ENCODE measurements at places on chromosomes 13 and 19.

GRCh38 chr13:37340901-37341670, 235.6 kb upstream of the CSNK1A1L start:
- no peak for DNase-seq

GRCh38 chr13:24822640-24823039, 58.7 kb downstream of the RNF17 start:
- no peak for DNase-seq

GRCh38 chr13:64723724-64724123, 2506.4 kb downstream of the PCDH9 start:
- DNase-seq = no peak

- DNase-seq = no peak
These were observed 32.5 kb downstream of the ZNF566 start for GRCh38 chr19:36456831-36457230.

- no peak for DNase-seq
These were observed 150.3 kb downstream of the KATNAL1 start for GRCh38 chr13:30156826-30157615.

- no peak for DNase-seq
These were observed 96.9 kb downstream of the TBC1D4 start for GRCh38 chr13:75384879-75385707.

- no peak for DNase-seq
These were observed 764 bp downstream of the ZNF626 start for GRCh38 chr19:20660473-20661140.

DNA sequence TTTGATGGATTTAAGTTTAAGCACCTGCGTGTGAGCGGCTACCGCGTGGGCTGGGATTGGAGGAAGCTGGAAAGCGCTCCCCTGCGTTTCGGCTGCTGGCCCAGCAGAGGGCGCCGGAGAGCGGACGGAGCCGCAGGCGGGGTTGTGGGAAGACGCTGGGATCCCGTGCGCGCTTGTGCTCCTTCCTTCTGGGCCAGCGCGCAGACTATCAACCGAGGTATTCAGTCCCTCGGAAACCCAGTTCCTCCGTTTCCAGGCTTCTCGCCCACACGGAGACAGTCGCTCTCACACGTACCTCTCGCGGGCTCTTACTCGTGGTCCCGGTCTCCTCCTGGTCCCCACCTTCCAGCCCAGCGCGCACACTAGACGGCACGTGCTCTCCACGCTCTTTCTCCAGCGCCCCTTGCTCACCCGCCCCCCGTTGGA, 28.8 kb downstream of the EPN1 start:
- DNase-seq = no peak

GRCh38 chr13:45779901-45780300, 71.7 kb downstream of the SIAH3 start:
- DNase-seq = no peak

DNA sequence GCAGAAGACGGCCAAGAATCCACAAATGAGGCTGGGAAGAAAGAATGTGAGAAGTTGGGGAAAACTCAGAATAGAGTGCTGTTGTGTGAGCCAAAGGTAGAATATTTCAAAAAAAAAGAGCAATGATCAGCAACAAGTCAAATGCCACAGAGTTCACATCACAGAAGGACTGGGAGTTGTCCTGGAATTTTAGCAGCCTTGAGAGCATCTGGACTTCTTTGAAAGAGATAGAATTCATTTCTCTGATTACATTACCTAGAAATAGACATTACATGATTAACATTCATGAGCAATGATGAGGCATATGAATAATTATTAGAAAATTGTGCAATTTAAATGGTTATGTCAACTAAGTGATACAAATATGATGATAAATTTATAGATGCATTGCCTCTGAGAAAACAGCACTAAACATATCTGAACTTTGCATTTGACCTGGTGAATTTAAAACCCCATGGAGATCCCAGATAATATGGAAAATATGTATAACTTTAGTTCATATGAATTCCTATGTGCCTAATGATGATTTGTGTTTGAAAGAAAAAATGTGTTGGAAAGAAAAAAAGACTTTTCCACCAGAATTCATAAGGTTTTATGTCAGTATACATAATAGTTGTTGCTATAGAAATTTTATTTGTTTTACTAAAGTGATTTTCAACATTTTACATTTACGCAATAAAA, 186.2 kb downstream of the POSTN start:
- DNase-seq = no peak

- DNase-seq = no peak
These were observed 24.5 kb upstream of the ZNF83 start for GRCh38 chr19:52662631-52663030.

DNA sequence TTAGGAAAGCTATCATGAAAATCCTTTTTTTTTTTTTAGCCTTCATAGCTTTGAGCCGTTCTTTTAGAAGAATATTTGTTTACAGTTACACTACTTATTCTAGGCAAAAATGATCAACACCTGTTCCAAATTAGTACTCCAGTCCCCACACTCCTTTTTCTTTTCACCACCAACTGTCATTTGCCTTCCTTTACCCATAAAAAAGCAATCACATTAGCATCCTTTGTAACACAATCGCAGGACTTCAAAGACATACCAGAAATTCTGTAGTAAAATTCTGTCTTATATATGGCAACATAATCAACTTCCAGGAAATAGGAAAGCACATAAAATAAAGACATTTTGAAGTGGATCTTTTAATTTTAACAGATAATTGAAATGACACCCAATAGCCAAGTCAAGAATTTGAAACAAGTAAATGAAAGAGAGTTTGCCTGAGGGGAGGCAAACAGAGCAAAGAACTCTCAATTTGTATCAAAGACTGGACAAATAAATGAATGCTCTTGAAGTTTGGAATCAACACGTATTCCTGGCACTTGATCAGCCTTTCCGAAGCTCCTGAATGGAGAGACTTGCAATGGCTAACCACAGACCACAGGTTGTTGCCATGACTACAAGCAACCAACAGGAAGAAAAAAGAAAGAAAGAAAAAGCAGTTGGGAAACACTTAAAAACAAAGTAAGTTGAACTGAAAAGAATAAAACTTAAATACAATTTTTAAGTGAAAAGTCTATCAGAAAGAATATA, 206.8 kb downstream of the PCDH9 start:
- DNase-seq = no peak

DNA sequence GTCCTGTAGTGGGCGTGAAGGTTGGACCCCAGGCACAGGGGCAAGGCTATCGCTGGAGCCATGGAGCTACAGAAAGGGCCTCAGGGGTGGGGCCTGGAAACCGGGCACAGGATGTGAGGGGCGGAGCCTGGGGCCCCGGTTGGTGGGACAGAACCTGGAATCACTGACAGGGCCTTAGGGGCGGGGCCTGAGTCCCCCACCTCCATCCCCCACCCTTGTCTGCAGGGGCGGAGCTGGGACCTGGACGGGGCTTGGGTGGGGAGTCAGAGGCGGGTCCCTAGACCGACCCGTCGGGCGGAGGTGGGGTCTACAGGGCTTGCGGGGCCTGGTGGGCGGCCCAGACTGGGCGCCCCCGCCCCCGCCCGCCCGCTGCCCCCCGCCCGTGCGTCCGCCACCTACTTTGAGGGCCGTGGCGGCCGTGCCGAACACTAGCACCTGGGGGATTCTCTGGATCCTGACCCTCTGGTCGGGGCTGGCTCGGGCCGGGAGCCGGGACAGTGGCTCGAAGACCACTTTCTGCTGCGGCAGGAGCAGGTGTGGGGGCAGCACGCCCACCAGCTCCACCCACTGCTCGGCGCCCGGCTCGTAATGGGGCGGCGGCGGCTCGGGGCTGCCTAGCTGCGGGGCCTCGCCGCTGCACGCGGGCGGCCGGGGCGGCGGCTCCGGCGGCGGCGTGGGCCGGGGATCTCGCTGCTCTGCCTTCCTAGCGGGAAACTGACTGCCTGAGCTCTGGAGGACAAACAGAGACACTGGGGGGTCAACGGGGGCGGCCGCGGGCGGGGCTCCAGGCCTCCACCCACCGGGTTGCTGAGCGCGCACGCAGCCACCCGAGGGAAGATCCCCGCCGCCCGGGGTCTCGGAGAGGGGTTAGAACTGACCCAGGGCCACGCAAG, 26.3 kb downstream of the DCAF15 start:
- DNase-seq = peak; percentile 61

DNA sequence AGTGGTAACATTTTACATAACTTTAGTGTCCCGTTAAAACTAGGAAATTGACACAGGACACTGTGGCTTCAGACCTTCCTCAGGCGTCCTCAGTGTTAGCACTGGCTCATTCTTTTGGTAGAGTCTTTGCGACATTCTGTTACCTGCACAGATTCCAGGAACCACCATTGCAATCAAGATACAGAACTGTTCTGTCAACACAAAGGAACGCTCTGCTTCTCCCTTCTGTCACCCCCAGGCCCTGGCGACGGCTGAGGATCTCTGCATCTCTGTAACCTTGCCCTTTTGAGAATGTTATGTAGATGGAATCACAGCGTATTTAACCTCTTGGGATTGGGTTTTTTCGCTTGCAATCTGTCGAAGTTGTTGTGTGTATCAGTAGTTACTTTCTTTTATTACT, 22.6 kb downstream of the KDM4B start:
- DNase-seq = no peak

GRCh38 chr13:78139765-78140164, 221.1 kb upstream of the EDNRB start:
- DNase-seq = no peak

DNA sequence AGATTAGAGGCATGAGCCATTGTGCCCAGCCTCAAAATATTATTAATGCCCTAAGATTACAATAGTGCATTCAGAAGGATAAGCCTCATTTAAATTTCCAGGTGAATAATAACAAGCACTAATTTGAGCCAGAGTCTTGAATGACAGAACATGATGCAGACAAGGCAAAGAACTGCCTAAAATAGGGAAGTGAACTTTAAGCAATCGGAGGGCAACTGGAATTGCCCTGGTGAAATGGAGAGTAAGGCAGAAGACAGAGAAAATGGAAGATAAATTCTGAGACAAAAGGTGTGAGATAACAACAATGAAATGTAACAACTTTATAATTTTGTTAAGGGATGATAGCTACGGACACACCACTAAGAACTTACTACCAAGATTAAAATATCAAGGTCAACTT, 199.9 kb downstream of the DIAPH3 start:
- DNase-seq = no peak

DNA sequence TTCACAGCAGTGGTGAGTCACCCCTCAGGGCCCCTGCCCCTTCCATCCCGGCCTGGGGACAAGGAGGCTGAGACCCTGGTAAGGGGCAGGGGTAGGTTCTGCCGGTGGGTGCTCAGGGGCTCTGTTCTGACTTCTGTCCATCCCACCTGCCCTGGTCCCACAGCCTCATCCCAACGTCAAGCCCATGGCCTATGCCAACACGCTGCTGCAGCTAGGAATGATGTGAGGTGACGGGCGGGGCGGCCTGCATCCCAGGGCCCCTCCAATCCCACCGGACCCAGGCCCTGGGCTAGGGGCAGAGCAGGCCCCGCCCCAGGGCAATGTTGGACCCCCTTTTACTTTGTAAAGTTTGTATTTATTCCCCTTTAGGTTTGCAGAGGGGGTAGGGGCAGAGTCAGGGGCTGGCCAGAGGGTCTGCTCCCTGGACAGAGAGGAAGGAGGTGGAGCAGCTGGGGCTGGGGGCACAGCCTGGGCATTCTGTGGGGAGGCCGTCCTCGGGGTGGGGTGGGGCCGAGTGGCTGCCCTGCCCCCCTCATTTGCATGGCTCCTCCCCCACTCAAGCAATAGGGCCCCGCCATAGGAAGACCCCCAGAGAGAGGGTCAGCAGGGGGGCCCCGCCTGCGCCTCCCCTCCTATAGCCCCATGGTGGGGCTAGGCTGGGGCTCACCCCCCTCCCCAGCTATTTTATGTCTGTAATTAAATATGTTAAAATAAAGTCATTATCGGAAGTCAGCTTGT, 23.1 kb downstream of the CCDC8 start:
- no peak for DNase-seq

DNA sequence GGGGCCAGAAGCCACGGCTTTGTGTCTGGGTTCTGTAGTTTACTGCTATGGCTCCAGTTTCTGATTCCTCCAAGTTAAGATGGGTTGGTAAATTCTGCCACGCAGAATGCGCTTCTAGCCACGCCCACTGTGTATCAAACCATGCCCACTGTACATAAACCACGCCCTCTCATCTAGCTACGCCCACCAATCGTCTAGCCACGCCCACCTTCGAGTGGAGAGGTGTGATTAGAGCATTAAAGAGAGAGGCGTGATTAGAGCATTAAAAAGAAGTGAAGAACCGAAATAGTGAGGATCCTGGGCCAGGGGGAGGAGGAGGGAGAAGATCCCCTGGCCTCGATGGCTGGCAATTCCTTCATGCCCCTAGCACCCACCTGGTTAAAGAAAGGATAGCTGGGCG, 43.7 kb upstream of the ADGRE5 start:
- DNase-seq = peak; percentile 49

- DNase-seq = peak; percentile 95
These were observed 15.8 kb downstream of the ARRDC2 start for GRCh38 chr19:18023622-18024251.

GRCh38 chr19:732148-733069, 18.5 kb upstream of the MISP start:
- DNase-seq = no peak

DNA sequence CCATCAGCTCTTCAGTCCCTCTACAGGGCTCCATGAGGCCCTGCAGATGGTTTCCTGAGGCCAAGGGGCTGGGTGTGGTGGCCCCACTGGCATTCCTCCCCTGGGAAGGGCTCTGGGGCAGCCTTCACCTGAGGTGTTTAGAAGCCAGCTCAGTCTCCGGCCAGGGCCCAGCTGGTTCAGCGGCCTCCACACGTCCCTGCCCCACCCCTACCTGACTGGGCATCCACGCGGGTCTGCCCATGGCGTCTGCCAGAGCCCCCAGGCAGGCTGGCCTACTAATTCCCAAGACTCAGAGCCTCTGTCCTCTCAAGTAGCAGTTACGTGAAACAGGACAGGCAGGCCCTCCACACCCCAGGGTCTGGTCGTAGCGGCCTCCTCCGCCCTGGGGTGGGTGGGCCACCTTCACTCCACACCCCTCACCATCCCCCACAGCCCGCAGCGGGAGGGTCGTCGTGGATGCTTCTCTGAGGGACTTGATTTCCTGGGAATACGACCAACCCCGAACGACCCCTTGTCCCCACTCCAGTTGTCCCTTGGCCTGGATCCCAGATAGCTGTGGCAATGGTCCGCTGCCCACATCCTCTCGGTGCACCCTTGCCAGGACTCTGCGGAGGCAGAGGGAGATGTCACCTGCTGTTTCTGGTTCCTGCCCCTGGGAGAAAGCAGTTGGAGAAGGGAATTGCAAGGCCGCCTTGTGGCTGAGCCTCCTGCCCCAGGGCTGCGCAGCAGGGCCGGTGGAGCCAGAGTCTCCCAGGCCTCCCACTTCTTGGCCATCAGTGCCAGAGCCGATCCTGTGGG, 24.3 kb downstream of the CAPN12 start:
- no peak for DNase-seq

GRCh38 chr19:17436874-17437267, 11.6 kb downstream of the TMEM221 start:
- no peak for DNase-seq

GRCh38 chr13:58767566-58767965, 1136.0 kb downstream of the PCDH17 start:
- DNase-seq = no peak

DNA sequence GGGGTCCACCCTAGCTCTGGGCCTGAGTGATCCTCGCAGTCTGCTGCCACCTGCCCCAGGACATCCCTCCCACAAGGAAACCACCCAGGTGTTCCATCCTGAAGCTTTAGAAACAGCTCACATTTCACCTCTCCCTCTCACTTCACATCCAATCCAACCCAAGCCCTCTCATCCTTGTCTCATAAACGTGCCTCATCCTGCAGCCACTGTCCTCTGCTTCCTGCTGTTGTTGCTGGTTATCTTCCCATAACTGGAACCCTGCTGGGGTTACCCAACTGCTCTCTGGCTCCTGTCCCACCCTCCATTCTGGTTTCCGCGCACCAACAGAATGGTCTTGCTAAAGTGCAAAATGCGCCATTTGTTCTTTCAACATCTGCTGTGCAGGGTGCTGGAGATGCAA, 59.7 kb upstream of the MTIF3 start:
- no peak for DNase-seq

- DNase-seq = no peak
These were observed 2.8 kb downstream of the COL4A2 start for GRCh38 chr13:110309661-110310524.

Data from CD4-positive, alpha-beta T cell treated with Interleukin-15 for 1 hour (primary cell).